GM12864 (cell line): ENCODE measurements at places on chromosomes 11 and 22.

- no peak for DNase-seq
Measured at GRCh38 chr22:46854125-46854870, 91.8 kb downstream of the TBC1D22A start.

DNA sequence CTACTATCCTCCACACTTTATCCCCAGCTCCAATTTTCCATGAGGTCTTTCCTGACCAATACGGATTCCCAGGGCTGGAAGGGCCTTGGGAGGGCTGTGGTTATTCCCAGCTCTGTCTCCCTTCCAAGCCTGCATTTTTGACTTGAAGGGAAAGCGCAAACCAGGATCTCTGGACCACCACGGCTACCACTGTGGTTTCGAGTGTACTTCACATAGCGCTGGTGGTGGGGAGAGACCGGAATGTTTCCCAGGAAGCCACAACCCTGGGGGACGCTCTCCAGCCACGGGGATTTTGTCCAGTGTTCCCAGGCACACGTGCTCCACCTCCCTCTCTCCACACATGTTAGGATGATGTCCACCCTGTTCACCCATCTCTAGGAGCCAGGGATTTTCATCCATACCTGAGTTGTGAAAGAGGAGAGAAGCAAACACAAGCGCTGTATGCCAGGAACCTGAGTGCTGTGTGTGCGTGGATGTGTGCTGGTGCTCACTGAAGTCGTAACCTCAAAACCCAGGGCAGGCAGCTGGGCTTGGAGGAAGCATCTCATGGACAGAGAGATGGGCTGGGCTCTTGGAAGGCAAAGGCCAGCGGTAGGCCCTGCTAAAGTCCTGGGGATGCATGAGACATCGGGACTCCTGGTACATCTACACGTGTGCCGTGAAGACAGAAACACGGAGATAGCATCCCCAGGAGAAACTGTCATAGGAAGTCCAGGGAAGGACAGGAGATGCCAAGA, 1.3 kb upstream of the NPTXR start:
- DNase-seq = no peak

GRCh38 chr11:71183878-71184277, 68.5 kb downstream of the SHANK2 start:
- no peak for DNase-seq

DNA sequence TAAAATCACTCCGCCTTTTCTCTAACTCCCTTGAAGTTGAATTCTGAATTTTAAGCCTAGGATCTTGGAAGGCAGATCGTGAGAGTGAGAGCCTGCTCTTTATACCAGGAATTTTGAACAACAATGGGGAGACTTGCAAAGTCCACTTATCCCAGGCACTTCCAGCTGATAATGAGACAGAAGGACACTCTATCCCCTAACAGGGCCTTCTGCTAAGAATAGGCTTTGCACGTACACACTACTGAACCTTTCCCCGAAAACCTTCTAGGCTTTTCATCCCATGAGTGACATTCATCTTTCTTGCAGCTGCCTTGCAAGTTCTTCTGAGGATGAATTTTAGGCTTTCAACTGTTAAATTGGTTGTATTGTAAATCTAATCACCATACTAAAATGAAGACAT, 44.0 kb upstream of the WT1 start:
- DNase-seq = no peak

DNA sequence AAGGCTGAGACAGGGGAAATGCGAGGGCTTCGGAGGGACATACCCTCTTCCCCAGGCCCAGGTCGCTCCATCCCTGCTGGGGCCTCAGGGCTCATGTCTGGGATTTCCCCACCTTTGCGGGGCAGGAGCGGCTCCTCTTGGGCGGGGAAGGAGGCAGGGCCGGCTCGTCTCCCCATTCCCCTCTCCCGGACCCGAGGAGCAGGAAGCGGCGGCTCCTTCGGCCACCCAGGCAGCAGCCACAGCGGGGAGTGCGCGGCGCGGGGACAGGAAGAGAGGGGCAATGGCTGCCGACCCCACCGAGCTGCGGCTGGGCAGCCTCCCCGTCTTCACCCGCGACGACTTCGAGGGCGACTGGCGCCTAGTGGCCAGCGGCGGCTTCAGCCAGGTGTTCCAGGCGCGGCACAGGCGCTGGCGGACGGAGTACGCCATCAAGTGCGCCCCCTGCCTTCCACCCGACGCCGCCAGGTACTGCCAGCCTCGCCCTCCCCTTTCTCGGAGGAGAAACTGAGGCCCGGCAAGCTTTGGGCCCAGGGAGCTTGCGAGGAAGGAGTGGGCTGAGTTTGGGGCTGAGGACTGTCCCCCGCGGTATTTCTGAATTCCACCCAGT, at the start of gene ANKK1:
Gene ANKK1 (plus strand): TSS at position 175 of the 607 bp plus-strand sequence. CDS start 106 bp downstream, at position 281.
- no peak for DNase-seq

GRCh38 chr11:86159581-86159891, 85.0 kb upstream of the EED start:
- DNase-seq = no peak

GRCh38 chr22:24994070-24994763, 41.7 kb downstream of the KIAA1671 start:
- DNase-seq = no peak

DNA sequence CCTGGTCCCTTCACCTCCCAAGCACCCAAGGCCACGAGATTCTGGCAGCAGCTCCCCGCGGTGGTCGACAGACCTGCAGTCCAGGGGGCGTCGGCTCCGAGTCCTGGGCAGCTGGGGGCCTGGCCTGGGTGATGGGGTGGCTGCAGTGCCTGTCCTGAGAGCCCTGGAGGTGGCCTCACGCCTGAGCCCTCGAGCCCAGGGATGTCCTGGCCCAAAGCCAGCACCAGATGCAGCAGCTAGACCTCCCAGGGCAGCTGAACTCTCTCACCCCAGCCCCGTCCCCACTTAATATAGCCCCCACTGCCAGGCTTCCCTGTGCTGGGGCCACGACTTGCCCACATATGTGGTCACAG, 6.6 kb downstream of the LMNTD2 start:
- no peak for DNase-seq

- no peak for DNase-seq
Measured at GRCh38 chr11:19389787-19390303, 149.1 kb upstream of the E2F8 start.
